ENCODE measurements at places on chromosomes 1 and 21.
A peak's percentile ranks its signal among the peaks of the same experiment; 100 is the strongest.

DNA sequence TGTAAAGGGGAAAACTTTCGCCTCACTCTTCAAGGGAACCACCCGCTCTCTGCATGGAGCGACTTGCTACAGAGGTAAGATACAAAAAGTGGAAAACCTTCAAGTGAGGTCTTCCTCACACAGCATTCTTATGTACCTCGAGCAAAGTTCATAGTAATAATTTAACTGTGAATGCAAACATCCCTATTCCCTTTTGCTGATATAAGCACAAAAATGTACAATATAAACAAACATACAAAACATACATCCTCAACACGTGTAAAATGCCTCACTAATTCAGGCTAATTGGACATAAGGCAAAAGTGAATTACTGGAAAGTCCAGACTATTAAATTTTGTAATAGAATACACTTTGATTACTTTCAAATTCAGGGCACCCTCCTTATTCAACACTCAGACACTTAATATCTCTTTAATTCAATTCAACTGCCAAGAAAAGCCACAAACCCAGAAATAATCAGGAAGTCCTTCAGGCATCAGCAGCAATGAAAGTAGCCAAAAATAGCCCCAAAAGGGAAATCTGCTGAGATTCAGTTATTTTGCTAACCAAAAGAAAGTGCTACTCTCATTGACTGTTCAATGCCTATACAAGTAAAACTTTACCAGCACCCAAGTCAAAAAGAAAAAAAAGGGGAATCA is 15.2 kb upstream of the LMX1A start:
- DNase-seq, result peak; percentile 6

DNA sequence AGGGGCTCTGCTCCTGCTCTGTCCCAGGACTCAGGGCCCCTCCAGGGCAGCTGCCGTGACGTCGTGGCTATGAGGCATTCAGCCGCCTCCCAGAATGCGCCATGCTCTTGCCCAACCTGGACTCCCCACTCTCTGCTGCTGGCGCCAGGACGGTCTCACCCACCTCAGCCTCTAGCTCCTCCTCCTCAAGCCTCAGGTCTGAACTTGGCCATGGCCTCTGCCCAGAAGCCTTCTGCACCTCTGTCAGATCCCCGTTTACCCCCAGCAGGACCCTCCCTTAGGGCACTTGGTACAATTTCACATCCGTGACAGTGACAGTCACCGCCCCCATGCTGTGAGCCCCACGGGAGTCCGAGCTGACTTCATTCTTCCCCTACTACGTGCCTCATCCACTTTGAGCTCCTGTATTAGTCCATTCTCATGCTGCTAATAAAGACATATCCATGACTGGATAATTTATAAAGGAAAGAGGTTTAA is 4.9 kb downstream of the CSTB start:
- peak; percentile 49 for DNase-seq

GRCh38 chr1:20279509-20279908 is 11.2 kb upstream of the VWA5B1 start:
- no peak for DNase-seq

GRCh38 chr1:74426208-74426937 is 86.0 kb downstream of the LRRC53 start:
- DNase-seq, result no peak

DNA sequence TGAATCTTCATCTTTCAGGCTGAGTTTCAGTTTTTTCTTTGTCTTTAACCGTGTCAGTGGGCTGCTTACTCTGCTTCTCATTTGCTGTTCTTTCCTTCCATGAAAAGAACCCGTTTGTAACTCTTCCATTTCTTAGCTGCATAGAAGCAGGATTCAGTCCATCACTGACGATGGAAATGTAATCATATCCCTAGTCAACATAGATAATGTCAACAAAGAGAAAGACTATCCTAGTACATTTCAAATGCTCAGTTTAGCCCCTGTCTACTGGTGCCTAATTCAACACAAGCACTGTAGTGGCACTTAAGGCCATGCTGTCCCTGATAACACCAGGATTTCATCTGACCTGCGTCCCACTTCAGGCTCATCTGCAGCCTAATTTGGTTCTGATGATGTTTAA is 376 bp downstream of the GBP1 start:
- DNase-seq, result no peak

DNA sequence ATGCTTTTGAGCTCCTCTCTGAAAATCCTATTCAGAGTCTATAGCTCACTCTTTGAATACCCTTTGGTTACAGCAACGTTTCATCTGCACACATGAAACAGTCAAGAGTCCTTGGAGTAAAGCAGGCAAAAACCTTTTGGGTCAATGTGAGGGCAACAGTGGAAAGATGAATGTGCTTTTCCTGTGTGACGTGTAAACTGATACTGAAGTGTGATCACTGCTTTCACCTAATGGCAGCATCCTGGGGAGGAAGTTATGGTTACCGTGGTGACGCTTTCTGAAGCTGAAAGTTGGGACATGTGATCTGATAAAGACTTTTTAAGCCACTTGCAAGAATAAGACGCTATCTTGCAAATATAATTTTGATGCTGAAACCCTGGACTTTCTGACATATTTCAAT is 160.0 kb downstream of the SEC16B start:
- DNase-seq, result no peak

DNA sequence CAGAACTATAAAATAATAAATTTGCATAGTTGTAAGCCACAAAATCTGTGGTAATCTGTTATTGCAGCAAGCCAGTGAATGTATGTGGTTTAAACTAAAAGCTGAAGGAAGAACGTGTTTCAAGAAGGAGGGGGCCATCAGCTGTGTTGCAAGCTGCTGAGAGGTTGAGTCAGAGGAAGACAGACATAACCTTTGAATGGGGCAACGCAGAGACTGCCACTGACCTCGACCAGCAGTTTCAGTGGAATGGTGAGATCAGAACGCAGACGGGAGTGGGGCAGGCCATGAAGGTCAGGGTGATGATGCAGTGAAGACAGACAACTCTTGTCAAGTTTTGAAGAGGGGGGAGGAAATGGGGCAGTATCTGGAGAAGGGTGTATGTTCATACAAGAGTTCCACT is 23.2 kb upstream of the QSOX1 start:
- peak; percentile 94 for DNase-seq

DNA sequence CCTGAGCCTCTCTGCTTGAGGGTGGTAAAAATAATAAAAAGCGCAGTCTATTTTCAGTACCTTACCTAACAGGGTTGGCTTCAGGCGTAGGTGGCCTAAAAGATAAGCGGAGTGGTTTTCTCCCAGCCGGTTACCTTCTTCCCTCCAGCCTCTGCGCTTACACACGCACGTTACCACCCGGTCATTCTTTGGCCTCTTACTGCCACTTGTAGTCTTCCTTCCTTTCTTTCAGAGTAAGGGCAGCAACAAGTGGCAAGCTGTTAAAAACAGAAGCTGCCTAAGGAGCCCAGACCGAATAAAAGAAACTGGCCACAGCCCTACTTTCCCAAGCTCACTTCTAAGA is 35.4 kb downstream of the CLCA1 start:
- no peak for DNase-seq

- peak; percentile 3 for DNase-seq
Observed at GRCh38 chr1:18716112-18716784, 85.6 kb downstream of the PAX7 start.

DNA sequence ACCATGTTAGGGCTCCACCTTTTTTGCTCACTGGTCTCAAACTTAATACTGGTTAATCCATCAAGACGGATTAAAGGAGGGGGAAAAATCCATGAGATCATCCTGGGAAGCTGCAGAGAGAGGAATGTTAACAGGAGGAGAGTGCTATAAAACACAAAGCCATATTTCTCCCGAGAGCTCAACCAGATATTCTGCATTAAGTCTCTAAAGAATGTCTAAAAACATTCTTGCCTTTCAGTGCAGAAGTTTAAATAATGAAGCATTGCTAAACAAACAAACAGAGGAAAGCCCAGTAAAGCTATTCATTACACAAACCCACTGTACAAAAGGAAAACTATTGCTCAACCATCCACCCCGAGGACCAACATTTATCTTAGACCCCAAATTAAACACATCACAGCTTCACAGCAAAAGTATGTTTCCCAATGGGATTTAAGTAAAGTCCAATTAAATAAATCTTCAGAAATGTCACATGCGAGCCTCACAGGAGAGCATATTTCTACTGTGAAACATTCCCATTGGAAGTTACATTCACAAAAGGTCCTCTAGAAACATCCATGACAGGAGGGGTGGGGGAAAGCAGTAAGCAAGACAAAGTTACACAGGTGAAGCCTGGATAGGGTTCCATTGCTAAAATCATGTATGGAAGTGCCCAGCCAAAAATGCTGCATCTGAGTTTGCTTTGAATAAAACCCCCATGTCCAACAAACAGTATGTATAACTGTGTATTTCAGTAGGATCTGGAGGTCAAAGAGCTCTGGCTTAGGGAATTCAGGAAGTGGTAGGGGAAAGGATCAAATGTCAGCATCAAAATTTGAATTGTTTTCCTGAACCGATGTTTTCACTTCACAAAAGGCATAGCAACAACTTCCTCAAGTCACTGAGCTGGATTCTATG is 23.3 kb downstream of the DUSP10 start:
- DNase-seq, result peak; percentile 35

- no peak for DNase-seq
Observed at GRCh38 chr1:34060187-34060730, 104.8 kb downstream of the CSMD2 start.

DNA sequence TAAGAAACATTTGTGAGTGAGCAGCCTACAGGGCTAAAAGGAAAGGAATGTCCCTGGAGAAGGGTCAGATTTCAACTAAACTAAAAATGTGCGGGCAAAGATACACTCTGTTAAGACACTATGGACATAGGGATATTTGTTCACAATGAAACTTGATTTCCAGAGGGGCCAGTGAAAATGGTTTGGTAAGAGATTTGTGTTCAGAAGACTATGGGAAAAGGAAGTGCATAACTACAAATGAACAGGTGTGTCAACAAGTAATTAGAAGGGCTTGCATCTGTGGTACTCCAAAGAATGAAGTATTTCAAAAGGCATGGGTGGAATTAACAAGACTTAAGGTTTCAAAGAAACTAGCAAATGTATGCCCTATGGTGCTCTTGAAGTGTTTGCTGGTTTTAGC is 60.4 kb downstream of the NME7 start:
- DNase-seq, result no peak

DNA sequence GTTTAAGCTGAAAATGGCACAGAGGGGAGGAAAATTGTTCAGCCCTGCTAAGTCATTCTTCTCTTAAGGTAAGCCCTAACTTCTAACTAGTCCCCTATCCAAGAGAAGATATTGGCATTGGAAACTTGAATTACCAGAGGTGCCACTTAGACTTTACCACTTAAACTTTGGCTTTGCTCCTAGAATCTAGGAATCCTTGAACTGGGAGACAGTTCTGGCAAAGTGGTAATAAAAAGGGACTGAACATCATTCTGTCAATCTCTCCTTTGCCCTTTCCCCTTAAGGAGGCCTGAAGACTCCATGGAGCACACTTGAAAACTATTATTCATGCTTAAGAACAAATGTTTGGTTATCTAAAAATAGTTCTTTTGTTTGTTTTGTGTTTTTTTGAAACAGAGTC is 8.4 kb downstream of the ATP1A4 start:
- DNase-seq, result no peak

GRCh38 chr1:156860628-156861423 is at the start of gene NTRK1:
NTRK1 (plus strand) TSS chr1:156860865; CDS start chr1:156860935, 70 bp downstream.
- DNase-seq, result no peak

DNA sequence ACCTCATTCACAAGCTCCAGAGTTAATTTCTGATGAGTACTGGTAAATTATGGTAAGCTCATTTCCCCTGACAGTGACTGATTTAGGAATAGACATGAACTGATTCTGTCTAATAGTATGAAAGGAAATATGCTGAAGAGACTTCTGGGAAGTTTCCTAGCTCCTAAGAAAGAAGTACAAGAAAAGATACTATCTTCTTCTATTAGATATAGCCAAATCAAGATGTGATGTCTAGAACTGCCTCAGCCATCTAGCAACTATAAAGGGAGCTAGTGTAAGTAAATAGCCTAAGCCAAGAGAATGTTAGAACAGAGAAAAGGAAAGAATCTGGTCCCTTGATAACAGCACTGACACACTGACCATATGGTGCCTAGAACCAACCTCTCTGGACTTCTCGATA is 10.7 kb upstream of the PHTF1 start:
- DNase-seq, result no peak

- DNase-seq, result no peak
Observed at GRCh38 chr21:44263221-44263760, 1.6 kb upstream of the DNMT3L start.

DNA sequence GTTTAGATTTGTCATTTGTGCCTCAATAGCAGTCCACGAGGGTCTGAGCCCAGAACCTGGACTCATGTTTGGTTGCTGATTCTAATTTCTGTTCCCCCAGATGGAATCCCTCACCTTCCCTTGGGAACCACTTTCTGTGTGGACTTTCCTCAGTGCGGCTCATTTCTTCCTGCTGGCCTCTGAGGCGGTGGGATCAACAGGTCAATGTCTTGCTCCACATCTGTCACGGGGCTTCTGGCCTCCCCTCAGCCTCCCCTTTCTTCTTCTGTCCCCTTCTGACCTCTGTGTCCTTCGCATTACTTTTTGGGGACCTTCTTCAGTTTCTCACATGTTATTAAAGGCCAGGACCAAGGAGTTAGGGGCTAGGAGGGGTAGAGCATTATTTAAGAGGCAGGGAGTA is 49.2 kb upstream of the PRELP start:
- no peak for DNase-seq

DNA sequence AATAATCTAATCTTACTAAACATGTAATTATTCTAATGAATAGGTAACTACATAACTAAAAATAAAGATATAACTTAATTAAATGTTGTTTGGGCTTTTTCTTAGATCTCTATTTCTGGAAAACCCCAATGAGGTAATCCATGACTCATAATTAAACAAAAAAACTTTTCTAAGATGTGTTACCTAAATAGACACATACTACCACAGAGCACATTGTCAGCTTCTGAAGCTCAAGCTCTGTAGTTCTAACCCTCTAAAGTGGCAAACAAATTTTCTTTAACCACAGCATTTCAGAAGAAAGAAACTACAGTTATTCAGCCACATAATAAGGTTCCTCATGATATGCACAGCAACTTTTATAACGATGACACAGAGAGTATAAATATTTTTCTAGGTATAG is 4.2 kb downstream of the OR6K3 start:
- DNase-seq, result no peak

DNA sequence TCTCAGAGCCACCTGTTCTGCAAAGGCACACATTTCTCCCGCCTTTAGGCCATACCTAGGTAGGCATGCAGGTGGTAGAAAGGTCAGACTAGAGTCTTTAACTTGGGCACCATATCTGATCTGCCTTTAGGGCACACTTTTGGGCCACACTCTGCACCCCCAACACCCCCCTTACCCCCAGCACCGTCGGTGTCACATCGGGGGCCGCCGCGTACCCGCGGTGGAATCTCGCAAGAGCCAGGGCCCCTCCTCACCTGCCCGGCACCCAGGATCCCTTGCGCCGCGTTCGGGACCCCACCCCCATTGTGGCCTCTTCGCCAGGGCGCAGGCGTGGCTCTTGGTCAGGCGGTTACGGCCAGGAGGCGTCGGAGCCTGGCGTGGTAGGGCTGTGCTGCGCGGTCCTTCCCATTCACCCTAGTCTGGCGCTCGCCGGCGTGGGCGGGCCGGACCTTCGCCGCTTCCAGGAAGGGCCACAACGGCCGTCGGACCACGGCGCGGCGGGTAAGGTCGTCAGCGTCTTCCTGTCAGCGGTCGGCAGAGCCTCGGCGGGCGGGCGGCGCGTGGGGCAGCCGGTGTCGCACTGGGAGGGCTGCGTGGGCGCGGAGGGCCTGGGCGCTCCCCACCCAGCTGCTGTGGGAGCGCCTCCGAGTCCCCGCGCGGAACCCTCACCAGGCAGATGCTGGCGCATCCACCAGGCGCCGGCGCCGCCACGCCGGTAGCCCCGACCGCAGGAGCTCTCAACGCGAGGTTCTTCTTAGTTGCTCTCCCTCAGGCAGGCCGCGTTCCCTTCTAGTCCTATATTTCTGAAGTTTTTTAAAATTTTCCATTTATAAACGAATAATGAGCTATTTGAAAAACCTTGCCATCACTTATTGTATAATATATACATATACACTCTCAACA is at the start of gene DNAH14:
Gene DNAH14 (plus strand): TSS at position 341 of the 903 bp plus-strand sequence. CDS start 23,028 bp downstream, outside the sequence.
- DNase-seq, result peak; percentile 71
